ENCODE measurements at places on chromosomes 2 and 18.

- no peak for DNase-seq
Measured at GRCh38 chr2:59277671-59278070, 1036.5 kb upstream of the FANCL start.

DNA sequence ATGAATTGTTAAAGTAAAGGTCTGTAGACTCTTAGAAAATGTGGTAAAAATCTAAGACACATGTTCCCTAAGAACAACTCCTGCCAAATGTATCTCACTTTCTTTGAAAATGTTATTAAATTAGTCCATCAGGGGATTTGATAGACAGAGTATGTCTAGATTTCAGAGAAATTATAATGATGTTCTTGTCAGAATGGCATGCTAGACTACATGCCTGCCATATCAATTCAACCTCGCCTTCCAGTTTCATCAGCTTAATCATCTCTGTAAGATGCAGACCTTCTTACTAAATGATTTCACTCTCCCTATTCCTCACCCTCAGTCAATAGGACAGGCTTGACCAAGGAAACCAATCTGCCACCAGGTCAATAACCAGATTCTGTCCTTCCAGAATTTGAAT lies 368.4 kb downstream of the TXNL1 start:
- no peak for DNase-seq

- DNase-seq: no peak
Measured at GRCh38 chr2:7023542-7023941, 106.3 kb downstream of the RNF144A start.

DNA sequence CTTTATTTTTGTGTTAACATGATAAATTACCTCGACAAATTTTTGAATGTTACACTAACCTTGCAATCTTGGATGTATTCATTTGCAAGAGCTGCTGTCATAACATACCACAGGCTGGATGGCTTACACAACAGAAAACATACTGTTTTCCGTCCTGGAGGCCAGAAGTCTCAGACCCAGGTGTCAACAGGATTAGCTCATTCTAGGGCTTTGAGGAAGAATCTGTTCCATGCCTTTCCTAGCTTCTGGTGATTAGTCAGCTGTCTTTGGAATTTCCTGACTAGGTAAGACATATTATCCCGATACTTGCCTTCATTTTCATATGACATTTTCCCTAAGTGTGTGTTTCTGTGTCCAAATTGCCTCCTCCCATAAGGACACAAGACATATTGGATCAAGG lies 188.6 kb upstream of the CDH19 start:
- no peak for DNase-seq

- DNase-seq: peak; percentile 37
Measured at GRCh38 chr18:57881818-57882413, 78.8 kb upstream of the ATP8B1 start.

- DNase-seq: no peak
Measured at GRCh38 chr2:216885117-216885553, 25.3 kb upstream of the TNP1 start.

GRCh38 chr2:238875471-238876231 lies 27.8 kb downstream of the TWIST2 start:
- DNase-seq: no peak

- DNase-seq: no peak
Measured at GRCh38 chr2:207531032-207531952, 1.5 kb downstream of the CREB1 start.

DNA sequence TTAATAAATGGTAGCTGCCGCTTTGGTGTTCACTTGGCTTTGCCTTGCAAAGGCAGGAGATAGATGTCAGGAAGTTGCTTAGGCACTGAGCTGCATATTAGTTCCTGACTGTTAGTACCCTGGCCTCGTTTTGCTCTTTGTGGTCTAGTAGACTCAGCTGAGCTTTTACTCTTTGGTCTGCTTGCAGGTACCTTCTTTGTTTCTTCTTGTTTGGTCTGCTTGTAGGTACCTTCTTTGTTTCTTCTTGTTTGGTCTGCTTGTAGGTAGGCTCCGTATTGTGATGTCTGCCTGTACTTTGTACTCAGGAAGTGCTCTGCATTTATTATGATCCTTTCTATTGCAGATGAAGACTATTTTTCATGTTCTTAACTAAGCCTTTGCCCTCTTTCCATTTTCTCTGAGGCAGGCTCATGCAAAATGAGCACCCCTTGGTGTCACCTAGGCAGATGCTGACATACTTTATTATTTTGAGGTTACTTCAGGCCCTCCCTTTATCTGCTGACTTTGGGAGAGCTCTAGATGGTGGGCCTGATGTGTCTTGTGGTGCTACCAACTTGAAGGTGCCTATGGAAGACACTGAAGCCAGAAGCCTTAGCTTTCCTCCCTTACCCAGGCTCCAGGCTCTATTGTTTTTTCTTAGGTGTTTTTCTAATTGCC lies 6.0 kb downstream of the RPIA start:
- peak; percentile 6 for DNase-seq

- DNase-seq: no peak
Measured at GRCh38 chr2:86543793-86544192, 19.4 kb downstream of the CHMP3 start.

DNA sequence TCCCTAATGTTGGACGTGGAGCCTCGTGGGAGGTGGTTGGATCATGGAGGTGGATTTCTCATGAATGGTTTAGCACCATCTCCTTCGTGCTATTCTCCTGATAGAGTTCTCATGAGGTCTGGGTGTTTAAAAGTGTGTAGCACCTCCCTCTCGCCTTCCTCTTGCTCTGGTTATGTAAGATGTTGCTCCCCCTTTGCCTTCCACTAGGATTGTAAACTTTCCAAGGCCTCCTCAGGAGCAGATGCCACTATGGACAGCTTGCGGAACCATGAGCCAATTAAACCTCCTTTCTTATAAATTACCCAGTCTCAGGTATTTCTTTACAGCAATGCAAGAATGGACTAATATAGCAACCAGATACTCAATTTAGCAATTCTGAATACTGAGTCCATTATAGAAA lies 82.4 kb upstream of the PELI1 start:
- DNase-seq: no peak

- no peak for DNase-seq
Measured at GRCh38 chr2:203682688-203683130, 23.7 kb upstream of the CD28 start.

- no peak for DNase-seq
Measured at GRCh38 chr2:84995826-84996225, 24.9 kb downstream of the KCMF1 start.

GRCh38 chr18:62526098-62527025 lies 3.5 kb downstream of the ZCCHC2 start:
- peak; percentile 79 for DNase-seq

- DNase-seq: no peak
Measured at GRCh38 chr18:12645751-12646203, 12.1 kb downstream of the SPIRE1 start.

GRCh38 chr2:235458839-235459273 lies 35.0 kb upstream of the AGAP1 start:
- no peak for DNase-seq

- no peak for DNase-seq
Measured at GRCh38 chr2:17107151-17107550, 411.1 kb downstream of the RAD51AP2 start.

- no peak for DNase-seq
Measured at GRCh38 chr2:168427451-168427850, 28.6 kb upstream of the CERS6 start.

DNA sequence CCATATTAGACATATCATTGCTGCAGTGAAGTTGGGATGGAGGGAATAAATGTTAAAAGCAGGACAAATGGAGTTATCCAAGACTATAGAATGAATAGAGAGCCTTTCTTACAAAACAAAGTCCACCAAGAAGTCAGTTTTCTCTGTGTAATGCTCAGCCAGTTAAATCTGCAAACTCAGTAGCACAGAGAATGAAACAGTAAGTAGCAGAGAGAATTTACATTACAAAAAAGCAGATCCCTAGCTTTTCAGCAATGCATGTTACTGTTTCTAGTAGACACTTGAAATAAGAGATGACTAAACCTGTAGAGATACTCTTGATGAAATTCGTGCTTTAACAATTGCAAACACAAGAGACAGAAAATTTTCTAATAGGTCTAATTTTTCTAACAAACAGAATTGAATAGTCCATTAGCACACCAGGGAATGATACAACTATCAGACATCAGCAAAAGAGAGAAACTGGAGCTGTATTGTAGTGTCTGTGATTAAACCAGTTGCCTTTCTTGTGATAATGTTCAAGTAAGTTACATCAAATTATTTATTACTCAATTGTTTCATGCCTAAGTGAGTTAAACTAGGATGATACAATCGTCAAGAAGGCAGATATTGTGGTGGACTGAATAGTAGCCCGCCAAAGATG lies 322.2 kb upstream of the DDX18 start:
- no peak for DNase-seq

GRCh38 chr2:60852282-60852860 lies 29.0 kb upstream of the REL start:
- DNase-seq: peak; percentile 23

DNA sequence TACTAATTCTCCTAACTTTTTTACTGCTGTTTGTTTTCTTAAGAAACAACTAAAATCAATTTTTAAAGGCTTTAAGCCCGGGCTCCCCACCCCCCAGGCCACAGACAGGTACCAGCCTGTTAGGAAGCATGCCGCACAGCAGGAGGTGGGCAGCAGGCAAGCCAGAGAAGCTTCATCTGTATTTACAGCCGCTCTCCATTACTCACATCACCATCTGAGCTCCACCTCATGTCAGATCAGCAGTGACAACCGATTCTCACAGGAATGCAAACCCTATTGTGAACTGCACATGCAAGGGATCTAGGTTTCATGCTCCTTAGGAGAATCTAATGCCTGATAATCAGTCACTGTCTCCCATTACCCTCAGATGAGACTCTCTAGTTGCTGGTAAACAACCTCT lies 517.0 kb downstream of the NRXN1 start:
- no peak for DNase-seq

GRCh38 chr18:46313521-46313920 lies 209.3 kb downstream of the HAUS1 start:
- no peak for DNase-seq

DNA sequence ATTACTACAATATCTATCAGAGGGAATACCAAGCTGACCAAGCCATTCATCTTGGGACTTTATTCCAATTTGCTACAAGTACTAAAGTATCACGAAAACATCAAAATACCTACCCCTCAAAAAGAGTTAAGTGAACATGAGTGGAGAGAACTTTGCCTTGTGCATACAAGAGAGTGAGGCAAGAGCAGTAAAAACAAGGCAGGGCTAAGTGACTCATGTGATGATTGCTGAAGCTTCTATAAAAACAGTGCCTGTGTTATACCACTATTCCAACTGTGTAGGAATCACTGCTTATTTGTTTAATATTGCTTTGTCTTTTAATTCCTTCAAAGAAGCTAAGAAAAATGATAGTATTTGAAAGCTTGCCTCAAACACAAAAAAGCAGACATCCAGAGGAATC lies 61.2 kb downstream of the FARSB start:
- no peak for DNase-seq
